ENCODE measurements at places on chromosomes 1 and 21.

DNA sequence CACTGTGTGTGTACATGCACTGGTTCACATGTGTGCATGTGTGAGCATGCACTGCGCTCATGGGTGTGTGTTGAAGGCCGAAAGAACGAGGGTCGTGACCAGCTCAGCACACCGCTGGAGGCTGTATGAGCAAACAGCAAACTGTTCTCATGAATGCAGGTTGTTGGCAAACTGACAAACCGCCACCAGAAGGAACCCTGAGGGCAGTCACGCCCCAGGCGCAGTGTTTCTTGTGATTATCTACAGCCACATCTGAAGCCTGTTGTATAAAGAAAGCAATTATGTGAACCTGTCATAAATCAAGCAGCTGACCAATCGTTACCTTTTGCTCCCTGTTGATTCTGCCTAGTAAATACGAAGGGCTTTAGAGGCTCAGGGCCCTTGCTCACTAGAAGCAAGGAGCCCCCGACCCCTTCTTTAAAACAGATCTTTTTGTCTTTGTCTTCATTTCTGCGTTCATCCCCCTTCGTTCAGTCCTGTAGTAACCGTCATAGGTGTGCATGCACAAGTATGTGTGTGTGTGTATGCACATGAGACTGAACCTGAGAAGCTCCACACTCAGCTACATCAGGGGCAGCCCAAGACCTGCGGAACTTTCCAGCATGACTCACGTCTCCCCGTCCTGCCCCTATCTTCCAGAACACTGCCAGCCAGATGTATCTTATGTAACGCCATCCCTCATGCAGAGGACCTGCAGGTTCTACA, 16.8 kb upstream of the RIPK4 start:
- DNase-seq = no peak

DNA sequence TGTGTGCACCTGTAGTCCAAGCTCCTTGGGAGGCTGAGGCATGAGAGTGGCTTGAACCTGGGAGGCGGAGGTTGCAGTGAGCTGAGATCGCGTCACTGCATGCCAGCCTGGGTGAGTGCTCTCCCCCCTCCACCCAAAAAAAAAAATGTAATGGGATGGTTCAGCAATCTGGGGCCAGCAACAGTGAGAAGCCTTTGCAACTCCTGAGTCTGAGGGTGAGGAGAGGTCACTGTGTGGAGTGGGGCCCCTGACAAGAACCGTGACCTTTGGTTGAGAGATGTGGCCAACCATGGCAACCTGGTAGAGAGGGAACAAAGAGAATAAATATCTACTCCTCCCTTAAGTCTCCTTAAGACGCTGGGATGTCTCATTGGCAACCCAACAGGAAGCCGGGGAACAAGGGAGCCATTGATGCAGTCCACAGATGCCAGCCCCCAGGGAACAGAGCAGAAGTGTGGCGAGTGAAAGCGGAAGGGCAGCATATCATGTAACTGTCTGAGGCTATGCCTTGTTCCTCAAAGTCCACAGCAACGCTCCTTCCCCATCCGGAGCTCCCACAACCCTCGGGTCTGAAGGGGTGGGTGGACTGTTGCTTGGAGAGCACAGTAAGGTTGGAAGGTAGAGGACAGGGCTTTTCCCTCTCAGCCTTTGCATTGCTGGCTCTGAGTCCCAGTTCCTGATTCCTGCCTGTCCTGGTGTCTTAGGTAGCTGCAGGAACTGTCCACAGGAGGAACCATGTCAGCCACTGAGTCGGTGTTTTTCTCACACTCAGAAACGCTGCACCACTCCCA, 8.3 kb downstream of the TRNP1 start:
- DNase-seq = peak; percentile 93

DNA sequence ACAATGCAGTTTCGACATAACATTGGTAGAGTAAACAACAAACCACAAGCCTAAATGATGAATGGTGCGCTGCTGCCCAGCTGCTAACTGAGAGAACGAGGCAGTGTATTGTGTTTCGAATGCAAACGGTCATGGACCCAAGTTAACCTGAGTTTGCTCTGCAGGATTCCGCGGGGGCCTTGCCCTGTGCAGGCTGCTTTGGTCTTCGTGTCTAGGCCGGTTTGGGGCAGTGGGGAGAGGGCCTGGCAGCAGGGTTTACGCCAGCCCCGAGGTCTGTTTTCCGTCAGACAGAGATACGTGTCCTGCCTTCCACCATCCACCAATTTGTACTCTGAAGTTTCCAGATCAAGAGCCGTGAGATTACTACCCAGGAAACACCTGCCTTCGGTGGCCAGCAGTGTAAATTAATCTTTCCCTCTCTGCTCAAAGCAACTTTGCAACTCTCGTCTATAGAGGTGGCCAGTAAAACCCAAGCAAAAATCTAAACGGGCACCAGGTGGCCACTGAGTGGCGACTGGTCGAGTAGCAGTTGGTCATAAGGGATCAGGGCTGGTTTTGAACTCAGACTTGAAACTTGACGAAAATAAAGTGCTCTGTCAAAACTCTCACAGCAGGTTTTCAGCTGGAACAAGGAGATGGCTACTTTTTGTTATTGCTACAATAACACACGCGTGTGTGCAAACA, 6.3 kb upstream of the PRDM15 start:
- DNase-seq = no peak

DNA sequence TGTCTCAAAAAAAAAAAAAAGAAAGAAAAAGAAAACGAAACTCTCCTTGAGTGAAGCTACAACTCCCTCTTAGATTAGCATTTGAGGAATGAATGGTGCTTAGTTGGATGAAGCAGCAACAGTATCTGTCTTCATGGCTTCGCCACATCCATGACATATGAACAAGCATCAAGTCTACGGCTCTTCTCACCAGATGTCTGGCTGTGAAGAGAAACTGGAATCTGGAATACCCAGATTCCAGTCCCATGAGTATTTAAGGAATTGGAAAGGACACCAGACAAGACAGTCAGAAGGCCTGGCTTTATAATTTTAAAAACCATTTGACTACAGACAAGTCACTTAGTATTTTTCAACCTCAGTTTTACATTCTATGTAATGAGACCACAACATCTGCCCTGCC, 38.0 kb upstream of the TADA1 start:
- no peak for DNase-seq

- DNase-seq = no peak
Measured at GRCh38 chr21:29771491-29772066, 168.2 kb downstream of the GRIK1 start.

DNA sequence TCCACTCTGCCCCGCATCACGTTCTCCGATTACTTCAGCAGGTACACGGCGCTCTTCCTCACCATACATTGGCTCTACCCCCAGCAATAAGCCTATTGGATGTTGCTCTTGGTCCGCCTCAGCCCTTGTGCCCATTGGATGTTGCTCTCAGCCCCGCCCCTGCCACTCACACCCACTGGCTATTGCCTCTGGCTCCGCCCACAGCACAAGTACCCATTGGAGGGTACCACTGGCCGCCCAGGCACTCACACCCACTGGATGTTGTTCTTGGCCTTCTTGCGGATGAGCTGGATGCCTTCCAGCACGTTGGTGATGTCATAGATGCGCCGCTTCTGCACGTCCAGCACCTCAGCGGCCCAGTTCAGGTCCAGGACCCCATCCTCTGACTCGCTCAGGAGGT, 9.4 kb downstream of the E2F2 start:
- DNase-seq = no peak

- no peak for DNase-seq
Measured at GRCh38 chr1:201006450-201006849, 17.1 kb downstream of the KIF21B start.

DNA sequence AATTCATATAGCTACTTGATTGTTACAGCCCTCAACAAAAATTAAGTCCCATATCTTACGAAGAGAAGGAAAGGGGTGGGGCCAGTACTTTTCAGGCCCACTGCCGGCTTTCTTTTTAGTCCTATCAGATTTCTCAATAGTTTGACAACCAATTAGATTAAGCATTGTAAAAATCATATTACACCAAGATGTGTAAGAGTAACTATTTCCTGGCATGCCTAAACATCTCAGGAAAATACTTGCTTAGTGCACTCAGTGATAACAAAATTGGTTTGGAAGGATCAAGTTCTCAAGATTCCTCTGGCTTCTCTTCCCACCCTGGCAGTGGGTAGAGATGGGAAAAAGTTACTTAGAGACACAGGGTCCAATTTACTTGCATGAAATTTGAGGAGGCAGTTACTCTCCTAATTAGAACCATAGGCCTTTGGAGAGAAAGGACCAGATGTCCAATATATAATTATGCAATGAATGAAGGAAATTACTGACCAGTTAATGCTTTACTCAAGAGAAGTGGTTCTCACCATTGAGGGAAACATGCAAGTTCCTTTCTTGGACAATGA, 30.1 kb downstream of the STPG1 start:
- DNase-seq = no peak
